ENCODE measurements at places on chromosomes 7 and 10. TPM values are rescaled to one million over a fixed set of nuclear protein-coding genes. Genes with fewer than 3 reads are reported as not detected.

The CYP3A5 gene
- total RNA-seq, result under 0.01 TPM

The SLC39A12 gene
- total RNA-seq, result not detected

The CYP3A7 gene
- not detected for total RNA-seq

The SPRN gene
- total RNA-seq, result under 0.01 TPM

The AQP1 gene
- total RNA-seq, result 0.59 TPM

The HOXA7 gene
- total RNA-seq, result 4.4 TPM

The SVOPL gene
- total RNA-seq, result not detected

The OLAH gene
- not detected for total RNA-seq

The OR13A1 gene
- total RNA-seq, result under 0.01 TPM

The FAM237B gene
- not detected for total RNA-seq

The DPYSL4 gene
- total RNA-seq, result 0.72 TPM

The GIMAP7 gene
- not detected for total RNA-seq

DNA sequence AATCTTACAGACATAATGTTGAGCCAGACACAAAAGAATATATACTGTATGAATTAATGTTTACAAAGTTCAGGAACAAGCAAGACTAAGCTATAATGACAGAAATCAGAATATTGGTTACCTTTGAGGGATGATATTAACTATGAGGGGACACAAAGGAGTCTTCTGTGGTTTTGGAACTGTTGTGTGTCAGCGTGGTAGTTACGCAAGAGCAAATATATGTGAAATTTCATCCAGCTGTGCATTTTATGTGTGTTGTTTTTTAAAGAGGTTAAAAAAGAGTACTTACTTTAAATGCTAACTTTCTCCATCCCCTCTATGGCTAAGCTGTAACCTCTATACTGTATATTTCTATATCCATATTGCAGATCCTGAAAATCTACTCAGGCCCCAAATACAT is 14.9 kb downstream of the SLC25A28 start:
- DNase-seq, result no peak

DNA sequence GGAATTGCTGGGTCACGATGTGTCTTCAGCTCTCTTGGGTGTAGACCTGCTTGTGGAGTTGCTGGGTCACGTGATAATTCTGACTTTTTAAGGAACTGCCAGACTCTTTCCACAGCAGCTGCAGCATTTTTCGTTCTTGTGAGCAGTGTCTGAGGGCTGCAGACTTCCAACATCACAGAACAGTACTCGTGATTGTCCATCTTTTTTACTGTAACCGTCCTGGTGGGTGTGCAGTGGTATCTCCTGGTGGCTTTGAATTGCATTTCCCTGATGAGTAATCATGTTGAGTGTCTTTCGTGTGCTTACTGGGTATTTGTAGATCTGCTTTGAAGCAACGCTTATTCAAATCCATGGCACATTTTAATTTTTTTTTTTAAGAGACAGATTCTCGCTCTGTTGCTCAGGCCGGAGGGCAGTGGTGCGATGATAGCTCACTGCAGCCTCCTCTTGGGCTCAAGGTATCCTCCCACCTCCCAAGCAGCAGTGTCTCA is 22.7 kb downstream of the INPP5A start:
- no peak for DNase-seq

DNA sequence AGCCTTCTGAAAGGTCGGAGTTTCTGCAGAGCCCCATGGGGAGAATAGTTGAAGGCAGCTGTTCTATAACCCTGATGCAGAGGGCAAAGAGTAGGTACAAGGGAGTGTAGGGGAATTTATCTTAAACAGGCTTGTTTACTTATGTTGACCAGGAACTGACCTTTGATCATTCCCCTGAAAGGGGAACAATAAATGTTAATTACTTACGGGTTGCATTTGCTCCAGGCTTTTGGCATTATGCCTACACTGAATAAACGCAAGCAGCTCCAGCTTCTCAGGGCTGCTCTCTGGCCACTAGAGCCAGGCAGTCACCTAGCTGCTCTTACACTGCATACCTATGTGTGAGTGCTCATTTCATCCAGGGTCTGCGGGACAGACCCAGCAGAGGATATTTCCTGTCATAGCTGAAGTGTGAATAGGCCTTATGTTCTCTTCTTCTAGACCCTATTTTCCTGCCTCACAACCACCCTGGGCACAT is 26.9 kb upstream of the ABCA13 start:
- no peak for DNase-seq

DNA sequence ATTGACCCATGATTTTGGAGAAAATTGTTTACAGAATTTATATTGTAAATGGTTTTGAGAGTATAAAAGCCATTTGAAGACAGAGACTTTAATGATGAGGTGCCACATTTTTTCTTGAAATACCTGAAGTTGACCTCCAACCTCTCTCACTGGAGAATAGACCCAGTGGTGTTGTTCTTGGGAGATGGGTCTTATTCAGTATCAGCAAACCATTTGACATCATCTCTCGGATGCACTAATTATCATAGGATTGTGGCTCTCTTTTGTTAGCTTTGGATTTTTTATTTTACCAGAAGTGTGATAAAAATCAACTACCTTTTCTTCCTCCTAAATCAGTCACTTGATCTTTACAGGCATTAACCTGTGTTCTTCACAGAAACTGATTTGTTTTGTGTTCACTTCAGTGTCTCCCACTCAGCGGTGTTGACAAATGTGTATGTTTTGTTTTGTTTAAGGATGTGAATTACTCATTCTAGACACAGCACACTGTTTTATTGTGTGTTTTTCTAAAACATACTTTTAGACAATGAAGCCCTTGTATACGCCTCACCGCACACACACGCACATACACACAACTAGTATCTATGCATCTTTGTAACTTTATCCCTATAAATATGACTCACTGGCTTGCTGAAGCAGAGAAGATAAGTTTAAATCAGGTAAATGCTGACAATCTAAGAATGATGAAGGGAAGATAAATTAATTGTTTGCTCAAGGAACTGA is 455.6 kb downstream of the INHBA start:
- DNase-seq, result no peak

GRCh38 chr10:43647576-43647975 is 1.1 kb downstream of the ZNF32 start:
- DNase-seq, result no peak

GRCh38 chr7:49781996-49782395 is 8.6 kb downstream of the VWC2 start:
- no peak for DNase-seq

DNA sequence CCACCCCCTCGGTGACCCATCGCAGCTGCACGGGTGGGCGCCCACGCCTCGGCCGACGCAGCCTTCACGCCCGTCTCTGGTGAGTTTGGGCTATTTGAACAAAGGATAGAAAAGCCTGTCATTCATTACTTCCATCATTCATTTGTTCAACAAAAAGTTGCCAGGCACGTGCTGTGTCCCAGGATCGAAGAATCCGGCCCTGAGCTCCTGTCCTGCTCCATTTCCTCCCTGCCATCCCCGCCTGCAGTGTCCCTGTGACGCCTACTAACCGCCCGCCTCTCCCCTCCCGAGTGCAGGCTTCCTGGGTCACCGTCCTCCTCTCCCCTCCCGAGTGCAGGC is 340.1 kb downstream of the WDR37 start:
- DNase-seq, result no peak

GRCh38 chr7:133873187-133873586 is 254.0 kb upstream of the LRGUK start:
- no peak for DNase-seq

- no peak for DNase-seq
Observed at GRCh38 chr7:99027841-99028240, 116.1 kb downstream of the SMURF1 start.

DNA sequence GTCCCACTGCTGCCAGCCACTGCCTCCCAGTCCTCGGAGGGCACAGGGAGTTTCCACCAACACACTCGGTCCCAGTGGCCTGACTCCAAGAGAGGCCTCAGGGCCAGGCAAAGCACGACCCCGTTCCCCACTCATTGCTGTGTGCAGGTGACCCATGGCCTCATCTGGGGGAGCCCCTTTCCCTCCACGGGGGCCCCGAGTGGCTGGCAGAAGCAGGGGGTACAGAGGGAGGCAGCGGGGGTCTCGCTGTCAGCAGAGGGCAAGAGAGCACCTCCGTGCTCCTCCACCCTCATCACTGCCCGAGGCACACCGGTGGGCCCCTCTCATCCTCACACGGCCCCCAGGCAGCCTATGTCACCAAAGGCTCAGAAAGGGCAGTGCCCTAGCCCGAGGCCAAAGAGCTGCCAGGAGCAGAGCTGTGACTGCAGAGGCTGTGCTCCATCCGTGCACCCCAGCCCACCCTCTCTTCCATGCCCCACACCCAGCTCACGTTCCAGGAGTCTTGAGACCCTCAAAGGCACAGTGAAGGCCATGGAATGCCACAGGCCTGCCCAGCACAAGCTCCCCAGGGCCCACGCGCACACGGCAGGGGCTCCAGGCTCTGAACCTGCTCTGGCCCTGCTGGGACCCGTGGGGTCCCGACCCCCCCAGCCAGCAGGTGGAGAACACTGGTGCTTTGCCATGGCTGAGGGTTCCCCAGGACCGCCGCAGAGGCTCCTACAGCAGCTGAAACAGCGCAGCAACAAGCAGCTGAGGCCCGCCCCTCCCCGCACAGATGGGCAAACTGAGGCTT is 25.9 kb downstream of the MICALL2 start:
- no peak for DNase-seq

DNA sequence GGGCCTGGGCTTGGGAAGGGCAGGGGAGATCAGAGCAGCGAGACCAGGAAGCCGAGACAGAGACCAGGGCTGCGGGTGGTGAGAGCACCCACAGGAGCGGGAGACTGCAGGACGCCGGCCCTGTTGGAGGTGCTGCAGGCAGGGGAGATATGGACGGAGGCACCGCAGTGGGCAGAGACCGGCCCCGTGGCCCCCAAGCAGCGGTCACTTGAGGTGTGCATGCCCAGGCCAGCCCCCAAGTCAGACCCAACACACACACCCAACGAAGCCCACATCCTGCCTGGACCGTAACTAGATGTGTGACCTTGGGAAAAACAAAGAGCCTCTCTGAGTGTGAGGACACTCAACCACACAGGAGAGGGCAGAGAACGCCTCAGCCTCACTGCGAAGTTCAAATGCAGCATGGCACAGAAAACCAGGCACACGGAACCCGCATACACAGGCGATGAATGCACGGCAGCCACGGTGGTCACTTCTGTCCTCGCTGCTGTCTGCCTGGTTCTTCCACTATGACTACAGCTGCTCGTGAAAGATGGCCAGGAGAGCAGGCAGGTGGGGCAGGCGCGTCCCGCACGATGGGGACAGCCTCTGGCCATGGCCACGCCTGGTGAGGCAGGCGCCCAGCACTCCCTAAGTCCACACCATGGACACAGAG is 214.7 kb downstream of the MAD1L1 start:
- peak; percentile 88 for DNase-seq

- no peak for DNase-seq
Observed at GRCh38 chr7:69782917-69783684, 184.8 kb downstream of the AUTS2 start.

- no peak for DNase-seq
Observed at GRCh38 chr10:28307267-28307666, 4.4 kb upstream of the MPP7 start.

GRCh38 chr10:119858063-119858462 is 14.6 kb downstream of the MCMBP start:
- DNase-seq, result no peak

- peak; percentile 95 for DNase-seq
Observed at GRCh38 chr7:98284335-98285036, 3.0 kb downstream of the BRI3 start.

GRCh38 chr10:97358349-97358748 is 23.8 kb upstream of the FRAT2 start:
- no peak for DNase-seq

DNA sequence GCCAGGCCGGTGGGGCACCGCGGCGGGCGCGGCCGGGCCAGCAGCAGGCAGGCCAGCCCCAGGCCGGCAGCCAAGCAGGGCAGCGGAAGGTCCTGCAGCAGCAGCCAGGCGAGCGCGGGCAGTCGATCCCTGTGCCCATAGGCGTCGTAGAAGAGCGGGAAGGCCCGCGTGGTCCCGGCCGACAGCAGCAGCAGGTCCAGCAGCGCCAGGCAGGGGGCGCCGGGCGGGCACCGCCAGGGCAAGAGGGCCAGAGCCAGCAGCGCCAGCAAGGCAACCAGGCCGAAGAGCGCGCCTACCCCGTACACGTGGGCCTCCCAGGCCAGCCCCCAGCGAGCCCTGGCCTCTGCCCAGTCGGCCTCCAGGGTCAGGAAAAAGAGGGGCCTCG is 8.4 kb upstream of the RBM28 start:
- DNase-seq, result peak; percentile 96

DNA sequence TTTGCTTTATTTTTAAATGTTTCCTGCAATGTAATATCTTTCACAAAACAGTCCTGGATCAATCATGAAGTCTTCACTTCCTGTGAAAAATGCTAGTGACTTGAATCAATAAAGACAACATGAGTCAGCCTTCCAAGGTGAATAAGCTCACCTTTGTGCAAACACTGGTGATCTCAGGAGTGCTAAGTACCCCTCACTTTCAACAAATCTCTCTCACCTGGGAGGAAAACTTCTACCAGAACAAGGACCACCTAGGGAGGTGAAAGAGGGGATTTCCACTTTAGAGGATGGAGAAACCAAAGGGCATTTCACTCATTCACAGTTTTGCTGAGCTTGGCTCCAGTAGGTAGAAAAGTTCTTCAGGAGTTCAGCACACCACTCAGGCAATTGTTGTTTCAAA is 64.8 kb downstream of the CALD1 start:
- no peak for DNase-seq

Data from osteoblast (primary cell).